ENCODE measurements at places on chromosomes 12 and 14. TPM values are rescaled to one million over a fixed set of nuclear protein-coding genes. Genes with fewer than 3 reads are reported as not detected.

The CAPS2 gene
- total RNA-seq: 3.8 TPM

GRCh38 chr12:124564971-124565491, 2.4 kb downstream of the NCOR2 start:
- no peak for DNase-seq

The RASSF8 gene
- 19.7 TPM for total RNA-seq

DNA sequence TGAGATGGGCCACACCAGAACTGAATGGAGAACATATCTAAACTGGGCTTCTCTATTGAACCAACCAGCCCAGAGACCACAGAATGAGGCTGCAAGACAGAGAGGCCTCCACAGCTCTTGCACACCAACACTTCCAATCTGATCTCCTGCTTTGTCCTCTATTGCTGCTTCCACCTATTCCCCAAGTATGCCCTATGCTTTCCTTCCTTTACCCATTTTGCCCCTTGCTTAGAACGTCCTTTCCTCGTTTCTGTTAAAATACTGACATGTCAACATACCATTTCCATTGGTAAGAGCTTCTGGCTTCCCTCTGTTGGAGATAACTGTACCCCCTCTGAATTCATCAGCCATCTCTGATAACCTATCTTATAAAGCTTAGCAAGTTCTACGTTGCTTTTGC, 2.8 kb downstream of the SLC2A13 start:
- no peak for DNase-seq

The SLC17A8 gene
- total RNA-seq: not detected

- DNase-seq: no peak
Measured at GRCh38 chr12:113910751-113911272, 55.3 kb downstream of the RBM19 start.

Data from A172 (cell line).